ENCODE measurements at places on chromosomes 12 and 14.

DNA sequence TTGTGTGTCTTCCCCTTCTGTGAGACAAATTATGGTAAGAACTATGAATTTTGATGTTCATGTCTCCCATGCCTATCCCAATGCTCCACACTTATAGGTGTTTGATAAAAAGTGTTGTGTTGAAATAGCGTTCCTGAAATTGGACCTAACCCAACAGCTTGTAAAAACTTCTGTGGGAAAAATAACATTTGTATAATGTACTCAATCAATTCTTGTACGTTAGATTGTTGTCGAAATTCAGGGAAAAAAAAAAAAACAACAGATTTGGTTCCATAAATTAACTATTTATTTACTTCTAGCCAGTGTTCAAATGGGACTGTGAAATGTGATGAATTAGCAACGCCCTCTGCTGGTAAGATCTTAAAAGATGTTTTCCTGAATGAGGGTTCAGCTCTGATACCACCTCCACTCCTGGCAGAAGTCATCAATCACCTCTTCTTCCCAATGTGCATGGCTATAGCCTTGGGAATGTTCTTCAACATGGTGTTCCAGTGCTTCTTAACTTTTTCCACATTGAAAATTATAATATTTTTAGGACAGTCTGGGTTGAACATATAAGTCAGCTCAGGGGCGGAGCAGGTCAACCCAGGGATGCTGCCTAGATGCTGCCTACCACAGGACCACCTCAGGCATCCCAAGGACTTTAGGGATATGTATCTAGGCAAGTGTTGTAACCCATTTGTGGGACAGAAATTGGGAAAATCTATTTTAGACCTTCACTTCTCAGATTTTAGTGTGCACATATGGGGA, 170.6 kb downstream of the OTOGL start:
- peak; percentile 4 for DNase-seq

DNA sequence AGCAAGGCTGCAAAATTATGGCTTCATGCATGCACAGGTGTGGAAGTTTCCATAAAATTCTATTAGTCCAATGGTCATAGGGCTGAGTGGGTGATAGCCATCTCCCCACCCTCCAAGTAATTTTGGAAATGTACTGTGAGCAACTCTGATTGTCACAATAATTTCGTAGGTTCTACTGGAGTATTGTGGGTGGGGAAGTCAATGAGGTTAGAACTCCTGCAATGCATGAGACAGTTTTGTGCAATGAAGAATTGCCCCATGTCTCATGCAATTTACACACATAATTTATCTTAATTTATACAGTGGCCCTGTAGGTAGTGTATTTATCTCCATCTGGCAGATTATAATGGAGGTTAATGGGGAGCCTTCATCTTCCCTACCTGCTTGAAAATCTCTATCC, 20.5 kb downstream of the IFNG start:
- DNase-seq: no peak

GRCh38 chr12:48995086-48995879, 3.9 kb downstream of the DDN start:
- peak; percentile 69 for DNase-seq

DNA sequence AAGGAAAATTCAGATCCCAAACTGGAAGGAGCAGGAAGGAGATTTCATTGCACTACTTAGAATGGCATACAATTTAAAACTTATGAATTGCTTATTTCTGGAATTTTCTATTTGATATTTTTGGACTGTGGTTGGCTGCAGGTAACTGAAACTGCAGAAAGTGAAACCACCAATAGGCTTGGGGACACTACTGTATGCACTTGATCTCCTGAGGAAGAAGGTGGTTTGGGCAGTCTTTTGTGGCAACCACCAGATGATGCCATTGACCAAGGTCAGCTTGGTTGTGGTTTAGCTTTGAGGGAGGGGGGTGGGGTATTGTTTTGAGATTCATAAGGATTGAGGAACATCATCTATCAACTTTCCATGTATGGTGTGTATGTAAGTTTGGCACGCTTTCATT, 209.5 kb upstream of the STXBP6 start:
- no peak for DNase-seq

GRCh38 chr14:54649056-54649455, 82.1 kb downstream of the SAMD4A start:
- DNase-seq: no peak

DNA sequence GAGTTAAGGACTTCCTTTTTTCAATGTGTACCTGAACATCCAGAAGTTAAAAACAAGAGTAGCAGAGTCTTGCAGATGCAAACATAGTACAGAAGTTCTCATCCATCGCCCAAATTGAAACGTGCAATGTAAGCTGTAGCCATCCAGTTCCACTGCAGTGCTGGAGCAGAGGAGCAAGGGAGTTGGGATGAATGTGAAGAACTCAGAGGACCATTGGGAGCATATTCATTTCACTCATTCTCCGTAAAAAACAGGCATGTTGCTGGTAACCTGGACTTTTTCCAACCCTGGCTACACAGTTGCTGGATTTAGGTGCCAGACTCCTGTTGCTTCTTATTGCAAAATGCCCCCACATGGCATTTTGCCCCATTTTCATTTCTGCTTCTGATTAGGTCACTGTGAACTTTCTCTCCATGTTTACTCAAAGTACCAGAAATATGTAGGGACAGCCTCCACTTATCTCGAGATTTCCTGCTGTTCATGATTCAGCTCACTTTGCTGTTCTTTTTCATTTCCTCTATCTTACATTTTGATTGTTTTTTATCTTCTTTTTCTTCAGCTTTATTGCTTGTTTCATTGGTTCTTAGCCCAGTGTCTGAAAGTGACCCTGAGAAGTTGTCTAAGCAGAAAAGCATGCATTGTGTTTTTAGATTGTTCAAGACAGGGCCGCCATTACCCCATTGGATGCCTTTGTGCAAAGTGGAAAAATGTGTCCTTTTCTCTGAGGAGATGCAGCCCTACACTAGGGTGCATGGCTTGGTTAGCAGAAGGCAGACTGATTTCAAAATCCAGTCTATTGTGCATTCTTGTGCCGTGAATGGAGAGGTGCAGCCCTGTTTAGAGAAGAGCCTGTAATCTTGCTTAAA, 109.0 kb upstream of the AMIGO2 start:
- DNase-seq: no peak

DNA sequence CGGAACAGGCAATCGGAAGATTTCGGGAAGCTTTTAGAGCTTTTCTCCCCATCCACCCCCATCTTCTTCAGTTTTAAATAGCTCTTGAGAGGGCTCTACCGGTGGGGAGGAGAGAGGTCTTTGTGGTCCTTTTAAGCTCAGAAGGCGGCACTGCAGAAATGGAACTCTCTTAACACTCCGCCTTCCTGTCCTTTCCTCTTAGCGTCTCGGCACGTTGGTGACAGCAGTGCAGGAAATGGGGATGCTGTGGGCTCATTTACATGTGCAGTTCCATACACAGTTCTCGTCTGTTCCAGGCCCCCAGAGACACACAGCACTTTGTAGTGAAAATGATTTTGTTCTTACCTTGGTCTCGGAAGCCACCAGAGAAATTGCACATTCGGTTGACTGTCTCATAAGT, 50.4 kb upstream of the RIN3 start:
- DNase-seq: no peak

GRCh38 chr12:39490500-39491282, 47.8 kb upstream of the KIF21A start:
- no peak for DNase-seq

DNA sequence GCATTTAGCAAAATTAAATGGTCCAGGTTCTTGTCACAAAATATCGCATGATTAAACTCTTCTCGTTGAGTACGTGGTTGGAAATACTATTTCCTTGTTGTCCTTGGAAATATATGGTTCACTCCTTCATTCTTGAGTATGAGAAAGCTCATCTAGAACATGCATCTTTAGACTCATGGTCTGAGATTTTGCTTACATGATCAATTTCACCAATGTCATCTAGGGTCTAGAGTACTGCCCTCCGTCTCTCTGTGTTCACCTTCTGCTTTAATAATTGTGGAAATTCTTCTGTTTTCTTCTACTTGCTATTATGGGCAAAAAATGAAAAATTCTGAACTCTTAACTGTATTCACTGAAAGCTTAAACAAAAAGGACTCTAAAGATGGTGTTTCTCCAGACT, 25.9 kb downstream of the MBIP start:
- DNase-seq: no peak

- peak; percentile 56 for DNase-seq
Measured at GRCh38 chr12:117587631-117588287, 226.3 kb upstream of the NOS1 start.

- DNase-seq: peak; percentile 41
Measured at GRCh38 chr14:20413744-20414082, 412 bp upstream of the TEP1 start.

GRCh38 chr14:59897757-59898383, 22.1 kb upstream of the LRRC9 start:
- peak; percentile 38 for DNase-seq

DNA sequence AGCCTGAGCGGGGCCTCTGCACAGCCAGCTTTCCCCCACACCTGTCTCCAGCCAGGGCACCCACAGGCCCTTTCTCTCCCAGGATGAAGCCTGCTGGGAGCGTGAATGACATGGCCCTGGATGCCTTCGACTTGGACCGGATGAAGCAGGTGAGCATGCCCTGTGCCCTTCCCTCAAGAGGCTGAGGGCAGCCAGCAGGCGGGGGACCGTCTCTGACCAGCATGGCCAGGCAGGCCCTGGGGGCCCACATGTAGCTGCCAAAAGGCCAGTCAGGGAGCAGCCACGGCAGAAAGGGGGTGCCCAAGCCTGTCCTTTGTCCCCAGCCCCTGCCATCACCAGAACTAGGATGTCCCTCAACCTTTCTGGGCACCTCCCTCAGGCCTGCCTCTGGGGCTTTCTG, 18.3 kb downstream of the DEGS2 start:
- no peak for DNase-seq

GRCh38 chr12:44875954-44876543, at the start of gene NELL2:
NELL2 (minus strand) TSS chr12:44876315; CDS start chr12:44875869, 446 bp downstream.
- DNase-seq: peak; percentile 82

- DNase-seq: no peak
Measured at GRCh38 chr14:79820866-79821535, 390.3 kb downstream of the DIO2 start.

- DNase-seq: no peak
Measured at GRCh38 chr12:108724054-108724889, 7.0 kb downstream of the CORO1C start.
